Stimulated activated CD8-positive, alpha-beta memory T cell treated with anti-CD3 and anti-CD28 coated beads, Interleukin-4, amount 100 ng/mL, for 4 hours (primary cell): ENCODE measurements at places on chromosomes 4 and X.

- DNase-seq = no peak
Measured at GRCh38 chr4:27057662-27058061, 197.0 kb downstream of the STIM2 start.

GRCh38 chrX:133513123-133513522, 97.8 kb upstream of the GPC4 start:
- DNase-seq = no peak

- no peak for DNase-seq
Measured at GRCh38 chrX:39174772-39175417, 373.6 kb downstream of the MID1IP1 start.

DNA sequence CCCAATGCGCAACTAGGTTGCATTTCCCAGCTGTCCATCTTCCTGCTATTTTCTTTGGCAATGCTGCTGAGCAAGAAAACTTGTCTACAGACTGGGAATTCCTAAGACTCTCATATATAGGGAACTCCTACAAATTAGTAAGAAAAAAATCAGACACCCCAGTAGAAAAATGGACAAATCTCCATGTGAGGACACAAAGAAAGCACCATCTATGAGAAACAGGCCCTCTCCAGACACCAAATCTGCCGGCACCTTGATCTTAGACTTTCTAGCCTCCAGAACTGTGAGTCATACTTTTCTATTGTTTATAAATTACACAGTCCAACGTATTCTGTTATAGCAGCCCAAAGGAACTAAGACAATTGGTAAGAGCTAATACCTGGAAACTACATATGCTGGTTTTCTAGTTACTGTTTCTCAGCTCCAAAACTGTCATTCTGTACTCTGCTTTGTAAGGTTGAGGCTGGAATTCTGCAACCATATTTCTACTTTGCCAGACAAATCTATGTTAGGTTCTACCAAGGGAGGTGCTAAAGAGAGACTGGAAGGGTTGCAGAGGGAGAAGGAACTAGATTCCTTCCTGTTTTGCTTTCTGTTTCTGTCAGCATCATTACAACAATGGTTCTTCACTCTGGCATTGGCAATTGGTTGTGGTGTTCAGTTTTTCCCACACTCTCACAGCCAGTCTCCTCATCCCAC, 35.7 kb upstream of the FAM241A start:
- DNase-seq = no peak

DNA sequence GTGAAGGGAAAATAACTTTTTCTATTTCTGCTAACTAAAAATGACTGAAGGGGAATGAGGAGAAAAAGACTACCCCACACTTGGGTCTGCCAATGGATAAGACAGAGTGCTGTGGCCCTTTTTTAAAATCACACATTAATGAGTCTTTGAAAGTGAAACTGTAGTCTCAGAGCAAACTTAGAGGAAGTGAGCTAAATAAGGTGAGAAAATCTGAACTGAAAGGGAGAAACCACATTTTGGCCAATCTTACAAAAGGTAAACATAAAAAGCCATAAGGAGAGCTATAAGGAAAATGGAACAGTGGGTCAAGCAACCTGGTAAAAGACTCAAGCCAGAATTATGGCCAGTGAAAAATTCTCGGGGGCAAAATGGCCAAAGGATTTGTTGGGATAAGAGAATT, 755.1 kb upstream of the IGFBP7 start:
- DNase-seq = no peak

GRCh38 chr4:101175896-101176676, 171.2 kb downstream of the PPP3CA start:
- no peak for DNase-seq

GRCh38 chr4:183200453-183200852, 101.4 kb downstream of the WWC2 start:
- DNase-seq = no peak

GRCh38 chrX:2474280-2474962, 26.4 kb downstream of the DHRSX start:
- no peak for DNase-seq

GRCh38 chrX:107741404-107741790, 34.2 kb downstream of the TSC22D3 start:
- DNase-seq = no peak

DNA sequence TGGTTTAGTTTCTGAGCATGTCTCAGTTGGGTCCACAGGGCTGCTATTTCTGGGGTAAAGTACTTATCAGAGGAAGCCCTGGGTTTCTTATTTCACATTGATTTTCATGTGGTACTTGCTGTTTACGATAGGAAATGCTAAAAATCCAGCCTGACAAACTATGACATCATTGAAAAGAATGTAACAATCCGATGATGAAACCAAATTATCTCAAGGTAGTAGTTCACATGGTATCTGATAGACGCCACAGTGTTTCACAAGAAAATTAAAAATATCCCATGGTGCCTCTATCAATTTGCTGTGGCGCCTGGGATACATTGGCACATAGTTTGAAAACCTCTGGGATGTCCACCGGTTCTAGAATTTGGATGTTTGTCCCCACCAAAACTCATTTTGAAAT, 418.9 kb upstream of the RPS6KA3 start:
- DNase-seq = no peak

DNA sequence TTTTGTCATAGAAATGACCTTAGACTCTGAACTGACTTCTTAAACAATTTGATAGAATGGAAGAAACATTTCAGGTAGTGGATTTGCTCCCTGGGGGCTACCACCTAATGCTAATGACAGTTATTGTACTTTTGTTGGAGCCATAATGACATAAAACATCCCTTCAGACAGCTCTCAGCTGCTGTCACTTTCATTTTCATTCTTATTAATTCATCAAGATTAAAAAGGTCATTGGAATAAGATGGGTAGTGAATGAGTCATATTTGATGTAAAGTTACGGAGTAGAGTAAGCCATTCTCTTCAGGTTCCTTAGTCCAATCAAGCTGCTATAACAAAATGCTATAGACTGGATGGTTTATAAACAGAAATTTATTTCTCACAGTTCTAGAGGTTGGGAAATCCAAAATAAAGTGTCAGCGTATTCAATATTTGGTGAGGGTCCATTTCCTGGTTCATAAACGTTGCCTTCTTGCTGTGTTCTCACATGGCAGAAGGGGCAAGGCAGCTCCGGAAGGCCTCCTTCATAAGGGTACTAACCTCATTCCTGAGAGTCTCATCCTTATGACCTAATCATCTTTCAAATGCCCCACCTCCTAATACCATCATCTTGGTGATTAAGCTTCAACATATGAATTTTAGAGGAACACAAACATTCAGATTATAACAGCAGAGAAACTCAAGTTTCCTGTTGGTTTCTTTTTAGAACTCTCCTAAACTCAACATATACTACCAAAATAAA, 268.5 kb downstream of the ARAP2 start:
- no peak for DNase-seq

GRCh38 chrX:20499763-20500162, 233.1 kb upstream of the RPS6KA3 start:
- no peak for DNase-seq

DNA sequence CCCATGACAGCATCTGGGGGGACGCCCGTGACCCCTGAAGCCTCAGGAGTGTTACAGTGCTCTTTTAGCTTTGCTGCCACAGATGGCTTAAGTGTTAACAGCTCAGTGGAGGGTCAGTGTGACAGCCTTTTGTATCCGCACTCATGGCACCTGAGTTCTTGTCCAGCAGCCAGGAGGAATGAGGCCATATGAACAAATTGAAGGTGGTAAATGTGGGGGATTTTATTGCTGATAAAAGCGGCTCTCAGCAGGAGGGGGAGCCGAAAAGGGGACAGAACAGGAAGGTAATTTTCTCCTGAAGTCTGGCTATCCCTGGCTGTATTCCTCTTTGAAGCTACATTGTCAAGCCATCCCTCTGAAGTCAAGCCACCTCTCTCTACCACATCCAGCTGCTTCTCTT, 441.0 kb downstream of the RAPGEF2 start:
- DNase-seq = no peak

DNA sequence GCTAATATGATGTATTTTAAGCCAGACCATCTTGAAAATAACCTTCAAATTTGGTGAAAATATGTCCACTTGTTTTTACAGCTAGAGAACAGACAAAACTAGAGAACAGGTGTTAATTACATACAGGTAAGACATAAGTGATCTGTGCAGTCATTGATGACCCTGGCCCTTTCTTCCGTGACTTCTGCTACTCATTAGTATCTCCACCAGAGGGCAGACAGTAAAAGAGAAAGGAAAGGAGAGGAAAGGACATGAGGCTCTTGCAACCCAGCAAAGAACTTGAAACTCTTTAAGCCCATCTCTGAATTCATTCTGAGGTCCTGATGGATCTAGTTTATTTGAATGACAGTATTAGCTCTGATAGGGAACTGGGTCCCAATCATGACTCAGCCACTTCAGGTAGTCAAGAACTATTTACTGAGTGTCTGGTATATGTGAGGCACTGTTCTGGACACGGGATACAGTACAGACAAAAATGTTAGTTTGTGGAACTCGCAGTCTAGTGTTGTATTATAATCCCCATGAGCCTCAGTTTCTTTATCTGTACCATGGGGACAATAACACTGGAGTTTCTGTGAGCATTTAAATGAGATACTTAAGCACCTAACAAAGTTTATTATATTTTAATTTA, 121.0 kb upstream of the TEX13D start:
- DNase-seq = no peak

DNA sequence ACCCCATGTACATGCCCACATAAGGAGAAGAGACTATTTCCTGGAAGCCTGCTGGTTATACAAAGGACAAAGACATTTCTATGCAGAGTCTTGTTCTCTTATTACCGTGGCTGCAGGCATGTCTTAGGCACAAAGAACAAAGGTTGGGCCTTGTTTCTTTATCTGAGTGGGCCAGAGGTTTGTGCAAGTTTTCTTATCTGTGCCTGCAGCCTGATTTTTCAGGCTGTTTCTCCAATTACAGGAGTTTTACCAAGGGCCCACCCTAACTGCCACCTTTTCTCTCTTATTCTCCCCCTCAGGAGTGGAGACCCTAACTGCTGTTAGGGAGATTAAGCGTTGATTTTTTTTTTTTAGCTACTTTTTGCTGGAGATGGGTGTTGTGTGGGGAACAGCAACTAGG, 3.5 kb downstream of the TENT5D start:
- DNase-seq = no peak
